ENCODE measurements at places on chromosomes 1 and 21.

- DNase-seq: no peak
Measured at GRCh38 chr1:40633523-40633922, 32.0 kb downstream of the RIMS3 start.

DNA sequence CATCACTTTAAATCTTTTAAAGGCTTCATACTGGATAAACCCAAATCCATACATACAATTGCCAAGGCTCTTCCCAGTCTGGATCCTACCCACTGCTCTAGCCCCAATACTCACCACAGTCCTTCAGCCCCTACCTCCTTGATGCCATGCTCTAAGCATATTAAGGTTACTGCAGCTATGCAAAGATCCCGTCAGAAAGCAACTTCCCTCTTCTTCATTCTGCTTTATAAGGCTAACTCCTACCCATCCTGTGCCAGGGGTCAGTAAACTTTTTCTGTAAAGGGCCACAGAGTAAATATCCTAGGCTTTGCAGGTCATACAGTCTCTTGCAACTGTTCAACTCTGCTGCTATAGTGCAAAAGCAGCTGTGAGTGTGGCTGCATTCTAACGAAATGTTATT, 34.3 kb upstream of the MTF1 start:
- no peak for DNase-seq

- DNase-seq: no peak
Measured at GRCh38 chr1:3633344-3634058, 8.7 kb downstream of the TPRG1L start.

- no peak for DNase-seq
Measured at GRCh38 chr1:3790500-3790923, 5.8 kb downstream of the LRRC47 start.

GRCh38 chr1:94962409-94963265, 35.7 kb upstream of the CNN3 start:
- DNase-seq: no peak

DNA sequence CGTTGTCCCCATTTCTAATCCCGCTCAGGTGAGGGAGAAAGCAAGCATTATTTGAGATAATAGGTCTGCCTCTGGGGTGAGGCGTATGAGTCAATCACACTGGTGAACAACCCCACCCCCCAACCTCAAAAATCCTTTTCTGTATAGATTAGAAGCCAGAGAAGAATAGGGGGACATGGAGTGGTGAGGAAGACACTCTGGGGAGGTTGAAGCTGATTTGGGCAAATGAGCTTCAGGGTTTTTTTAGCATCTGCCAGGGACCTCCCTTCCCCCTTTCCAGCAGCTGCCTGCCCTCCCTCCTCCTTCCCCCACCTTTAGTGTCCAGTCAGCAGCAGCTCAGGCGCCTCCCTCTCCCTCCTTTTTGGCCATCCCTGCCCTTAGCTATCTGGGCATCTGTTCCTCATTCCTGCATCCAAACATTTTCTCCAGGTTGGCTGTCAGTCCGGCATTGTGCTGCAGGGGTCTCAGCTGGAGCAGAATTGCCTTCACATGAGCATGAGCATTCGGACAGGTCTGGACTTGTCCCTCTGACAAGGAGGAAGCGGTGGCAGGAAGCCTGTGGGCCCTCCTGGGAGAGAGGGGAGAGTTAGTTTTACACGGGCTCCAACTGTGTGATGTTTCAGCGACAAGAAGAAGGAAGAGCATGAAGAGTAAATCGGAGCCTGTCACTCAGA, 30.8 kb upstream of the PTGFRN start:
- no peak for DNase-seq

GRCh38 chr1:60936591-60937342, 145.6 kb upstream of the NFIA start:
- DNase-seq: no peak

GRCh38 chr1:80894921-80895320, 905.8 kb upstream of the ADGRL2 start:
- no peak for DNase-seq

GRCh38 chr1:239011382-239011781, 375.0 kb upstream of the CHRM3 start:
- DNase-seq: no peak

- no peak for DNase-seq
Measured at GRCh38 chr1:40014812-40015594, 25.5 kb upstream of the CAP1 start.

DNA sequence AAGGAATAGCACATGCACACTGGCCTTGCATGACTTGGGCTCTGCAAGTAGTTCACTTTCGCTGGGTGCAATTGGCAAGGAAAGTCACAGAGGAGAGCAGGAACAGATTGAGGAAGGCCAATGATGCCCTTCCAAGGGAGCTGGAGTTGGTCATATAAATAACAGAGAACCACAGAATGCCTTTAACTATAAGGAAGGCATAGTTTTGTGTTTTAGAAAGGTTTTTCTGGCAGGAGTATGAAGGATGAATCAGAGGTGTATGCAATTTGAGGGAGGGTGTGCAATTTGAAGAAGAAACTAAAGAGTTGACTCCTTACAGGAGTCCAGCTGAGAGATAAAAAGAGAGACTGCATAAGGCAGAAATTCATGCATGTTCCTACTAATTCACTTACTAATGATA, 112.1 kb downstream of the PHTF1 start:
- no peak for DNase-seq

GRCh38 chr1:113035086-113035485, 37.9 kb upstream of the LRIG2 start:
- DNase-seq: no peak

DNA sequence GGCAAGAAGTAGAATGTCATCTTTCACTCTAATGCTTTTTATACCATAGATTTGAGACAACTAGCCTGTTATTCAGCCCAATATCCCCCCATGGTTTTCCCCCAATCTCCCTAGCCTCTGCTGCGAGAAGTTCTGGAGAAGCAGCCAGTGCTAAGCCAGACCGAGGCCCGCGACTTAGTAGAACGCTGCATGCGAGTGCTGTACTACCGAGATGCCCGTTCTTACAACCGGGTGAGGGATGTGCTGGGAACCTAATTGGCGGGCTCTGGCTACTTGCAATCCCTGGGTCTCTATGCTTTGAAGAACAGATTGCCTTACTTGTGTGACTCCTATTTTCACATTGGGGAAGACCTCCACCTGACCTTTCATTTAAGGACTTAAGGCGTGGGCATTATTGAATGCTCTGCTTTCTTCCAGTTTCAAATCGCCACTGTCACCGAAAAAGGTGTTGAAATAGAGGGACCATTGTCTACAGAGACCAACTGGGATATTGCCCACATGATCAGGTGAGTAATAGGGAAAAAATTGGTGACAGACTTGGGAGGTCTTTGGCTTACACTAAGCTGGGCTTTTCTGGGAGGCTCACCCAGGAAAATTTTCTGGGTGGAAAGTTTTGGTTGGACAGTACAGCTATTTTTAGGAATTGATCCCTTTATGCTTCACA, 1.9 kb downstream of the PSMB4 start:
- no peak for DNase-seq

GRCh38 chr1:93324486-93325464, 20.9 kb upstream of the DR1 start:
- DNase-seq: no peak

- no peak for DNase-seq
Measured at GRCh38 chr1:91172541-91172940, 150.7 kb upstream of the ZNF644 start.

GRCh38 chr1:221712198-221712684, 29.6 kb downstream of the DUSP10 start:
- peak; percentile 20 for DNase-seq

DNA sequence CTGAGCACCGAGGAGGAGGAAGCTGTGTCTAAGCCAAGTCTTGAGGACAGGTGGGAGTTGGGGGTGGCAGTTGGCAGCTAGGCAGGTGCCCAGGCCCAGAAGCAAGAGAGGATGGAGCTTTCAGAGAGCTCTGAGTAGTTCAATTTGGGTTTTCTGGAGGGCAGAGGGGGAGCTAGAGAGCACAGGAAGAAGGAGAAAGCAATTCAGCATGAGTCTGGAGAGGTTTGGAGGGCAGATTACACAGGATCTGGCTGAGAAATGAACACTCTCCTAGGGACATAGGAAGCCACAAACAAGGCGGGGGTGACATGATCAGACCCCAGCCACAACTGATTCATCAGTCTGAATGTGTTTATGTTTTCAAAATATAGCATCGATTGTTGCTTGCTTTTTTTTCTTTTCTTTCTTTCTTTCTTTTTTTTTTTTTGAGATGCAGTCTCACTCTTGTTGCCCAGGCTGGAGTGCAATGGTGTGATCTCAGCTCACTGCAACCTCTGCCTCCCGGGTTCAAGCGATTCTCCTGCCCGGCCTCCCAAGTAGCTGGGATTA, 23.8 kb downstream of the PTPRF start:
- DNase-seq: no peak

DNA sequence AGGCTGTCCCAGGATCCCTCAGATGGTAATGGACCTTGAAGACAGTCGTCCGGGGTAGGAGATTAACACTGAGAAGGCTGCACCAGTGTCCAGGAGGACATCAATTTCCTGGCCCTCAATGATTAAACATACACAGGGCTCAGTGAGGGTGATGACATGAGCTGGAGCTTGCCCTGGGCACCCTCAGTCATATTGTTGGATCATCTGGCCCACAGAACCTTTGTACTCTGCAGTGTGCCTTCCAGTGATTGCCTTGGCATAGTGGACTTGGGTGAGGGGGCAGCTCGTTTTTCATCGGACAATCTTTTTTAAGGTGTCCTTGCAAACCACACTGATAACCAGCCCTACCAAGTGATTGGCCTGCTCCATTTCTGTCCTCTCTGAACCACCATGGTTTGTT, 111.1 kb upstream of the SGIP1 start:
- no peak for DNase-seq

DNA sequence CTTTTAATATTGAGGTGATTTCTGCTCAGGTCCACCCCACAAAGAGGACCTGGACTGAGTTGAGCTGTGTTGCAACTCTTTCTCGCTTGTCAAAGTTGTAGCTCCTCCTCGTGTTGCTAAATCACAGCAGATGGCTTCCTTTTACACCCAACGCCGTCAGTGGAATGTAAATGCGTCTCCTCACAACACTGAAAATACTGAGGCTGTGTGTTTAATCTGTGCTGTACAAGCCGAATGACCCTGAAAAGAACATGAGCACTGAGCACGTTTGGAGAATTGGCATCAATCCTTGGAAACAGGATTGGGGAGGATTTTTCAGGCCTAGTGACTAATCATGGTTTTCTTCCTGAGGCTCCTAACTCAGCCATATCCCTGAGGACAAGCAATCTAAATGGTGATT, 196.0 kb downstream of the CRB1 start:
- no peak for DNase-seq

- peak; percentile 24 for DNase-seq
Measured at GRCh38 chr1:162854245-162854882, 6.6 kb downstream of the CCDC190 start.

- no peak for DNase-seq
Measured at GRCh38 chr1:109040627-109040988, 1.3 kb downstream of the WDR47 start.

DNA sequence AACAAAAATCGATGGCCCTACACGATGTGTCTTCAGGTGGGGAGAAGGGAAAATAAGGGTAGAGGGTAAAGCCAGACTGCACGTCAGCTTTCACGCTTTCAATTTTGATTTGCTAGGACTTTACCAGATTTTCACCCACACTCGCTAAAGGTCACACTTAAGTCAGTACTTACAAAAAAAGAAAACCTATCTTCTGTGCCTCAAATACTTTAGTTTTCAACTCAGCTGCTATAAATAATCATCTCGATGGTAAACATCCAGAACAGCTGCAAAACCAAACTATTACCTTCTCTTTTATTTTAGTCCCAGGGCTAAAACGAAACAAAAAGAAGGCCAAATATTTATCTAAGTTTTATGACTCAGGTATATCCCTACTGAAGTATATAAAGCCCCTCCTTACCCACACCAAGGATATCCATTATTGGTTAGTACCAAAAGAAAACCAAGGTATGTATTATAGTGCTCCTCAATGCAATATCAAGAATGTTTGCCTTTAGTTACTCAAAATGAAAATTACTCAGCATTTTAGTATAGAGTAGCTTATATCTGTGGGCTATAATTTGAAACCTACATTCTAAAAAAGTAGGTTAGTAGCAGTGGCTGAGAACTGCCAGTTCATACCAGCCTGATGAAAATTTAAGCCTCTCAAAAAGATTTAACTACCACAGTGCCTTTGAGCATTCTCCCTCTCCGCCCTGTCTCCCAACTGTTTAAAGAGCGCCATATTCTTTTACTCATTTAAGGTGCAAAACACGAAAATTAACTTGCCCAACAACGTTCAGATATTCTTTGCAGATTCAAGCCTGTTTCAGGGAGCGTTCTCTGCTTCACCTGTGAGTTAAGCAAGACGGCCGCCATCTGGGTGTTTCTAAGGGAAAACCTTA, 1.5 kb downstream of the CSDE1 start:
- no peak for DNase-seq

GRCh38 chr1:111234258-111234657, 6.7 kb downstream of the CHI3L2 start:
- no peak for DNase-seq

DNA sequence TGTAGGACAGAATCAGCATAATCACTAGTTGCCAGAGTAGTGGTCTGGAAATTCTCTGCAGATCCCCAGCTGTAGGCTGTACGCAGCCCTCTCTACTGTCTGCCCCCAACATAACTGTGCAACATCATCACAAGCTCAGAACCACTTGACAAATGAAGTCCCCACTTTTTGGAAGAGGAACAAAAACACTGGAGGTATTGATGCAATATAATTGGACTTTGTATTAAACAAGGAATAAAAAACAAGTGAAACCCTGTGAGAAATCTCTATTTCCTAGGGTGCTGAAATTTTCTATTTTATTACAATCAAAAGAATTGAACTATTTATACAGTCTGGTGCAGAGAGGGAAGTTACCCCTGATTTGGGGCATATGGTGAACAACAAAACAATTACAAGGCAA, 15.2 kb downstream of the PHTF1 start:
- no peak for DNase-seq

GRCh38 chr1:42768172-42768571, 1.1 kb downstream of the C1orf50 start:
- no peak for DNase-seq

- DNase-seq: no peak
Measured at GRCh38 chr1:66533804-66534740, at the start of gene SGIP1. TSS of gene SGIP1 (plus strand) at chr1:66534153. CDS start at chr1:66534359, 206 bp downstream.

GRCh38 chr1:19735440-19736127, 64.1 kb downstream of the TMCO4 start:
- no peak for DNase-seq

DNA sequence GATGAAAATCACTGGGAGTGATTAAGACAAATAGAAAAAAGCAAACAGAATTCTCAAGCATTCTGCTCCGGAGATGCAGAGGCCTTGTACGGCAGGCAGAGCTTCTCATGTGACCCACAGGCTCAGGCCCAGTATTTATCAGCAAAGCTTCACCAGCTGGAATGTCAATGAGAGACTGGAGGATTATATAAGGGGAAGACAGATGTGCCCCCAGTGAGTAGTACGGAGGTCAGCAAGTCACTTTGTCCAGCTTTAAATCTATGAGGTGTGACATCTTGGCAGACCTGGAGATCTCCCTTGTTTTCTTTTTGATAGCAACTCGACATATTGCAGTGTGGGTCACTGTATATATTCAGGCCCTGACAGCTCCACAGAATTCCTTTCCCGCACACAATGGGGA, 106.8 kb downstream of the HHIPL2 start:
- DNase-seq: no peak
